Posterior cingulate gyrus (tissue), 11 donors: ENCODE measurements at places on chromosomes 4 and X.

DNA sequence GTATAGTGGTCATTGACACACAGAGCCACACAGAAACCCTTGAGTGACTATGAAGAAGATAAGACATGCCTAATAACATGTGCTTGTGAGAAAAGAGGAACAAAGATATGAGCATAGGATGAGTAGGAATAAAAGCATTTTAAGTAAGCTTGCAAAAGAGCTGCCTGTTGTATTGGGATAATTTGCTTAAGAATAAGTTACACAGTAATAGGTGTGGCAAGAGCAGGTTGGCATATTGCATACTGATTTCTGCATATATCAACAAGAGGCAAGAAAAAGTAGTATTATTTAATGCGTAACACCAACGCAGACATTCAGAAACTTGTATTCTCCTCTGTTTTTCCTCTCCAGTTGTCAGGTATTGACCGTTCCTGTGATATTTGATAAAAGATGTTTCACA, 111.5 kb upstream of the UGT8 start:
- no peak for DNase-seq

GRCh38 chr4:112860830-112861690, 188.4 kb upstream of the ANK2 start:
- no peak for DNase-seq

DNA sequence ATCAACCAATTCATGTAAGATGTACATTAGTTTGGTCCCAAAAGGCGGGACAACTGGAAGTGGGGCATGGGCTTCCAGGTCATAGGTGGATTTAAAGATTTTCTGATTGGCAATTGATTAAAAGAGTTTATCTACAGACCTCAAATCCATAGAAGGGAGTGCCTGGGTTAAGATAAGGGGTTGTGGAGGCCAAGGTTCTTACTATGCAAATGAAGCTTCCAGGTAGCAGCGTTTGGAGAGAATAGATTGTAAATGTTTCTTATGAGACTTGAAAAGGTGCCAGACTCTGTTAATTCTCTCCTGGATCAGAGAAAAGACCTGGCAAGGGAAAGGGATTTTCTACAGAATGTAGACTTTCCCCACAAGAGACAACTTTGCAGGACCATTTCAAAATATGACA, 2.4 kb downstream of the MGST2 start:
- no peak for DNase-seq

DNA sequence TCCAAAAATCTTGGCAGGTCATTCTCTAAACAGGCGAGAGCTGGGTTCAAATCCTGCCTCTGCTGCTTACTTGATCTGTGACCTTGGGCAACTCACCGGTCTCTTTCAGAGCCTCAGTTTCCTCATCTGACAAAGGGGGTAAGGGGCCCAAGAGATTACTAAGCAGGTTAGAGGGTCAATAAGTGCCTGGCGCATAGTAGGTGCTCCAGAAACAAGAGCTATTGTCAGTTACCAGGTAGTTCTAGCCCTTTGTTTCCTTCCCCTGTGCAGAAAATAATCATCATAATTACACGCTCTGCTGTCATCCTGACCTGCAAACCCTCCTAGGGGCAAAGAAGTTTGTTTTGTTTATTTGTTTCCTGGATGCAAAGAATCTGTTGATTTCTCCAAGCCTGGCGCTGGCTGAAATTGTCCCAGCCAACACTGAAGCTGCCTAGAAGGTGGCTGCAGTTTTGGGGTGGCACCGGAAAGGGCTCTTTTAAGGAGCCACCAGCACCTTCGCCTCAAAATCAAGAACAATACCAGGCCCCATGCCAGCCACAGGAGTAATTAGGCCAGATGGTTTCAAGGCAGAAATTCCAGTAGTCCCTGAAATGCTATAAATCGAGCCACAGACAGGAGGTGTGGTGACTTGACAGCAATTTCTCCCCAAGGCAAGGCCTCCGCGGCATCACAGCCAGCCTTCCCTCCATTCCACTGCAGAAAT, 10.2 kb upstream of the KIAA0232 start:
- no peak for DNase-seq

GRCh38 chrX:123087326-123087725, 96.8 kb upstream of the GRIA3 start:
- DNase-seq = no peak

- DNase-seq = no peak
Observed at GRCh38 chr4:145720656-145721055, 40.7 kb downstream of the C4orf51 start.

- no peak for DNase-seq
Observed at GRCh38 chrX:74119016-74119910, 184.7 kb upstream of the ZCCHC13 start.

DNA sequence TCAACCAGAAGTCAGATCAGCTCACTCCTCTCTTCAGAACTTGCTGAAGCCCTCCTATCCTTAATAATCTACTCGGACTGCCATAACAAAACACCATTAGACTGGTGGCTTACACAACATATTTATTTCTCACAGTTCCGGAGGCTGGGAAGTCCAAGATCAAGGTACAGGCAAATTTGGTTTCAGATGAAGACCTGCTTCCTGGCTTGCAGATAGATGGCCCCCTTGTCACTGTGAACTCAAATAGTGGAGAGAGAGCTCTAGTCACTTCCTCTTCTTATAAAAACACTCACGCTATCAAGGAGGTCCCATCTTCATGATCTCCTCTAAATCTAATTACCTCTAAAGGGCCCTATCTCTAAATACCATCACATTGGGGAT, 125.1 kb downstream of the CAMK2D start:
- DNase-seq = no peak

DNA sequence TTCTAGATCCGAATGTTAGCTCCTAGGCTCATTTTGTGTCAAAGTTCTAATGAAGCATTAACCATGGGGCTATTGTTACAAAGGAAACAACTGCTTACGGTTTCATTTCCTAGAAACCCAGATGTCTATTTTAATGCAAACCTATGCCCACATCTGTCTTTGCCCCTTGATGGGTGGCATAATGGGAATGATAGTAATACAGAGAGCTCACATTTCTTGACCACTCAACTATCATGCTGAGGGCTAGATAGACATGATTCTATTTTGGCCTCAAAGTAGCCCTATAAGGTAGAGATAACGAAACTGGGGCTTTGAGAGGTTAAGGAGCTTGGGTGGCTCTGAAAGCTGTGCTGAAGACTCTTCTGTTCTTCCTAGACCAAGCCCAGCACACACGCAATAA, 1.9 kb downstream of the TLR7 start:
- DNase-seq = no peak
